ENCODE measurements at places on chromosomes 12 and 14.

GRCh38 chr14:79569072-79569471 is 642.2 kb downstream of the DIO2 start:
- no peak for DNase-seq

- no peak for DNase-seq
Observed at GRCh38 chr12:128905003-128905544, 51.8 kb downstream of the GLT1D1 start.

DNA sequence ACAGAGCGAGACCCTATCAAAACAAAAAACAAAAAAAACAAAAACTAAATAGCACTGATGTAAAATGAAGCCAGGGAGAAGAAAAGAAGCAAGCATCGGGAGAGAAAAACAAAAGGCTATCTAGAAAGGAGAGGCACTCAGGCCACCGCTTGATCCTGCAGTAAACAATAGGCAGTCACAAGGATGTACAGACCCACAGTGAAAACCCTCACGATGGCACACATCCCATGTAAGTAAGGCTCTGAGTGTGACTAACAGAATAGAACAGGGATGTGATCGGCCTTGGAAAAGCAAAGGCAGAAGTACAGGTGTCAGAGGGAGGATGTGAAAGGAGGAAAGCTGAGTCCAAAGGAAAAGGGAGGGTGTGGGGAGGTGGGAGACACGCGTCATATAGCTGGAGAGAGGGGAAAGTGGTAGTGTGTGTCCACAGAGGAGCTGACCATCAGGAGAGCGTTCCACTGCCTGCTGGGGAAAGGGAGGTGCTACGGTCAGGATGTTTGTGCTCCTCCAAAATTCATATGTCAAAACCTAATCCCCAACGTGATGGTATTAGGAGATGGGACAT is 31.5 kb downstream of the CAMKK2 start:
- DNase-seq = no peak

DNA sequence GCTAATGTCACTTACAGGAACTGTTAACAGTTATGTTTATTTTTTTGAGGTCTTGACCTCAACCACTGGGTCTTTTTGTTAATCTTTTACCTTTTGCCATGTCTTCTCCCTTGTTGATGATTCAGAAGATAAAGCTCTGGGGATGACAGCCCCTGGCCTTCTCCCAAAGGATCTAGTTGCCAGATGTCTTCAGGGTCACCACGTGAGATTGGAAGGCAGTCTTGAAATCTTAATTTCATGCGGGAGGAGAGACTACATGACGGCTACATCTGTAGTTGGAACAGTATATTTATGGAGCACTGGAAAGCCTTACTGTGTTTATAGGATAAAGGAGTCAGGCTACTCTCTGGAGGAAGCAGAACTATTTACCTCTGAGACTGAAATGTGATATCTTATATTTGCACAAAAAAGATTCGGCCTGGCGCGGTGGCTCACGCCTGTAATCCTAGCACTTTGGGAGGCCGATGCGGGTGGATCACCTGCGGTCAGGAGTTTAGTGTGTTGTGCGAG is 5.6 kb downstream of the MLEC start:
- DNase-seq = no peak

GRCh38 chr14:102516531-102517391 is 7.2 kb upstream of the ANKRD9 start:
- DNase-seq = peak; percentile 49

Data from activated CD4-positive, alpha-beta T cell treated with anti-CD3 and anti-CD28 coated beads, Interleukin-2, Interleukin-4, amounts not matched to agents 100 ng/mL and 50 ng/mL, durations not matched to agents 16 hours and 8 hours (primary cell).